ENCODE measurements at places on chromosomes 2 and 18. TPM values are rescaled to one million over a fixed set of nuclear protein-coding genes. Genes with fewer than 3 reads are reported as not detected.

GRCh38 chr2:32002406-32002805 is 8.4 kb downstream of the MEMO1 start:
- no peak for DNase-seq

- DNase-seq = no peak
Observed at GRCh38 chr2:32812316-32812715, 134.4 kb upstream of the LTBP1 start.

DNA sequence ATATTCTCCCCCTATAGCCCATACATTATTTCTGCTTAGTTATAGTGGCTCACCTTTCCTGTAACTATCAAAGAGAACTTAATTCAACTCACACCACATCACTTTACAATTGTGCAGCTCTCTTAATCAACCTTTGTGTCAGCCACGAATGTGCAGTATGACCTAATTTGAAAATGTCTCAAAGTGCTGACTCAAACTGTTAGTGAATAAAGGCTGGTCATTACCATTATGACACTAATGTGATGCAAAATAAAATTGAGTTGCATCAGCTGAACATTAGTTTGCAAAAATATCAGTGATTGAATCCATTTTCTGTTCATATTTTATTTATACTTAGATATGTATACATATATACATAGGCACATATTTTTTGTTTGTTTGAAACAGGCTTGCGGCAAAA is 251.8 kb downstream of the MEIS1 start:
- DNase-seq = no peak

The UPP2 gene
- total RNA-seq = not detected

- no peak for DNase-seq
Observed at GRCh38 chr2:159252905-159253304, 33.6 kb downstream of the WDSUB1 start.

The ALLC gene
- total RNA-seq = not detected

The OXER1 gene
- not detected for total RNA-seq

The ZSWIM2 gene
- not detected for total RNA-seq

The GPATCH11 gene
- total RNA-seq = 7.7 TPM

GRCh38 chr2:171307560-171307959 is 126.2 kb downstream of the METTL8 start:
- DNase-seq = no peak

DNA sequence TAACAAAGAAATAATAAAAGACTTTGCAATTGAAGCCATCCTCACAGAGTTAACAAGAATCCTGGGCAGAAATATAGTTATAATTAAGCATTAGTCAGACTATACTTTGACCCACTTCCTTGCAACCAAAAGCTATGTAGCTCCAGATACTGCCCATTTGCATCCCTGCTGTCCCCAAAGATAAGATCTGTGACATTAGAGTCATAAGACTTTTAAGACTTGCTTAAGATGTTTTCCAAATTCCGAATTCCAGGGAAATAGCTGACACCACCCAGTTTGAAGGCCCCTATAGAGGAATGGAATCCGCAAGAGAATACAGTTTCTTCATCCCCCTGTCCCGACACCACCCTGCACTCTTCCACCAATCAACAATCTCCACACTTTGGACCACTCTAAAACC is 69.5 kb upstream of the TLK1 start:
- DNase-seq = no peak

DNA sequence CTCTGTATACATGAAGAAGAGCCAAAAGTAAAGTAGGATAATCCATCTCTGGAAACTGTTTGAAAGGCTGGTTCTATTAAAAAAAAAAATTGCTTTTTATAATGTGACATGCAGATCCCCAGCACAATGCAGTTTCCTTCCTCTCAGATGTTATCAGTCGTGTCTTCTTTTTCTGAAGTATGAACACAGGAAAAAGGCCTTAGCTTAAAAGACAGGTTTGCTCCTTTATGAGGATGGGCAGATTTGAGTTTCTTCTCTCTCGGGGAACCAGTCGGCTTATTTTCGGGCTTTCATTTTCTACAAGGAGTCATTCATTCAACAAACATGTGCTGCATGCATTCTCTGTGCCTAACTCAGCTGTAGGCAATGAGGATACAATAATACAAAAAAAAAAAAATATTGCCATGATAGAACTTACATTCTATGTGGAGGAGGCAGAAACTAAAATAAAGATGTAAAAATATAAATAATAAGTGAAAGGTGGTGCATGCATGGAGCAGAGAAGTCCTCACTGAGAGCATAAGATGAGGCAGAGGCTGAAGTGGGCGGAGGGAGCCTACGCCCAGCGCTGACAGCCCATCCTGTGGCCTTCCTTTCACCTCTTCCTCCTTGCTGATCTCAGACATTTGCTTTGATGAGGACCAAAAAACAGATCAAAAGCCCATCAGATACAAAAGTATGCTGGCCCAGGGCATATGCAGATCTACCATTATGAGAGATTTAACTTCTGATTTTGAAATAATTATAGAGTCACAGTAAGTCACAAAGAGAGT is at the start of gene CD226:
Gene CD226, minus strand, starts transcription at position 513 of the 773 bp plus-strand sequence. Its CDS starts 467 bp downstream, at position 46.
- DNase-seq = no peak

DNA sequence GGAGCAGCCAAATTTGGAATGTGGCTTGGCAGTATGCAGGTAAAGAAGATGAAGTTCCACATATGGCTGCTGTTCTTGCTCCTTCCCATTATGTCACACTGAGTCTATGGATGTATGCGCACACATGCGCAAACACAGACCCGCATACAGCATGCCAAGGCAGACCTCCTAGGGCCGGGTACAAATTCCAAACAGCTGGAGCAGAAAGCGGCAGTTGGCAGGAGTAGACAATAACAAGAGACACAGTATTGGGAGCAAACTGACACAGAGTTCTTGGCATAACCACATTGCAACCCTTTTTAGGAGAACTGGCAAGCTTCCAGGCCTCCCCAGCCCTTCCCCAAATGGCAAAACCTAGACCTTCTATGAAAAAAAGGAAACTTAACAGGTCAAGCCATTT is 268.9 kb downstream of the SP3 start:
- DNase-seq = no peak

GRCh38 chr2:107808959-107809358 is 17.7 kb upstream of the RGPD4 start:
- no peak for DNase-seq

The BIRC6 gene
- 148 TPM for total RNA-seq

The TYW5 gene
- 15.7 TPM for total RNA-seq

DNA sequence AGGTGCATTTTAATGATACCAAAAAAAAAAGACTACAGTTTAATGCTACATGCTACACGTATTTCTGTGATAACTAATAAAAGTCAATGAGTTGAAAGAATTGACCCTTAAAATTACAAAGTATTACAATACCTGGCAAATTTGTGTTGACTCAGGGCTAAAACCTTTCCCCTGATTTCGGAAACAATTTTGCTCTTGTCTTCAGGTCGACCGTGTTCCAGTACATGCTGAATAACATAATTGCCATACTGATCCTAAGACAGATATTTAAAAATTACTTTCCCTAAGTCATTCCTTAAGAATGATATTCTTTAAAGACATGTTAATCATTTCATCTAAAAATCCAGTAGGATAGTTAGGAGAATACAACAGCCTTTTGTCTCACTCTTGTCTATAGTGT is 29.8 kb upstream of the SDC1 start:
- no peak for DNase-seq

The FRZB gene
- total RNA-seq = not detected

GRCh38 chr2:145739681-145740080 is 1219.8 kb upstream of the ZEB2 start:
- no peak for DNase-seq

GRCh38 chr2:196219671-196220070 is 48.3 kb upstream of the STK17B start:
- DNase-seq = no peak

The CYBRD1 gene
- 1.3 TPM for total RNA-seq

The FAM237A gene
- total RNA-seq = not detected

DNA sequence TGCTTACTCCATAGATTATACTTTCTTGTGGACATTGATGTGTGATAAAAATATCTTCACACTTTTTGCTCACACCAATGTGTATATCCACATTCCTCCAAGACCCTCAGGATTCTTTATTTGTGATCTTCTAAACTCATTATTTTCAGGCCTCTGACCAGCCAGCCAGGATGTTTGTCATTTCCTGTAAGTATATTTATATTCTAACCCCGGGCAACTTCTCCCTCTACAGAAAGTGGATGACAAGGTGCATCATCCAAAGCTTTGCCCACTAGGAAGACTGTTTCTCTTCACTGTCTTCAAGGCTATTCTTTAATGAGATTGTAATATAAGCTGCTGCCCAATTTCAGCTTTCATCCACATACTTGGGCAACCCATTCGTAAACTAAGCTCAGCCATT is 3.6 kb upstream of the CWC22 start:
- DNase-seq = no peak

GRCh38 chr2:39529836-39530235 is 92.8 kb upstream of the MAP4K3 start:
- DNase-seq = no peak

DNA sequence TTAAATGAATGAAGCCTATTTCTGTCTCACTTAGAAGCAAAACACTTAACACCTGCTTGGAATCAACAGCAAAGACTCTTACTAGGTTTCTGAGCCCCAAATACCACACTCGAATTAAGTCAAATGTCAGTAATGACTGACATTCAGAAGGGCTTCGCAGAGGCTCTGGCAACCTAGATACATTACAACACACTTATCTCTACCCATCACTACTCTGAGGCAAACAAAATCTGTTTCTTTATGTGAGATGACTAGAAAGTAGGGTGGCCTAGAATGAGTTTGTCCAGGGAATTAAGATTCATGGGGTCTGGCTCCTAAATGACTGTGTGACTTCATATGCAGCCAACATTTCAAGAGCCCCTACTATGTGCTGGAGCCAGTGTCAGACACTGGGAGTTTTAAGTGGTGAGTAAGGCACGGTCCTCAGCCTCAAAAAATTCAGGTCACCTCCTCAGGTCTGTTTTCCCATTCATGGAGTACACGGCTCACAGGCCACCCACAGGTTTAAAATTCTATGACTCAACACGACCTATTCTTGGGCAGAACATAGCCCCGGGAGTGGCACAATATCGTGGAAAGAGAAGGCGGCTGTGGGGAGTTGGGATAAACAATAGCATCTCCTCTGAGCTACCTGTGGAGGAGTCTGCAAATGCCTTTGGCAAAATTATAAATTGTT is 150.3 kb upstream of the ZFP36L2 start:
- DNase-seq = no peak

- DNase-seq = no peak
Observed at GRCh38 chr2:43305517-43305916, 79.1 kb upstream of the ZFP36L2 start.

DNA sequence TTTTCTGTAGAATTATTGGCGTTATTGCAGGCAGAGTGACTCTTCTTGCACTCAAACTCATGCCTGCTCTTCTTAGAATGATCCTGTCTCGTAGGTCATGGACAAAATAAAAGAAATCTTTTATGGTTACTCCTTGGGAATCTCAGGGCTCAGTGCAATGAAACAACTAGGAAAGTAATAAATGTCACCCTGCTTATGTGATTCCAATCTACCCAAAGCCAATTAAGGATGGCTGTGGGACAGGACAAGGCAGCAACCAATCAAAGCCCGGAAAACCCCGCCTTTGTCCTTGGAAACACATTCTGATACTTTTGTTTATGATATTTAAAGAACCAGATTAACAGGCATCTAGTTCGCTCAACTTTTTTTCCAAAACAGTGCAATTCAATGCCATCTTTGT is 53.0 kb downstream of the GRB14 start:
- DNase-seq = no peak

DNA sequence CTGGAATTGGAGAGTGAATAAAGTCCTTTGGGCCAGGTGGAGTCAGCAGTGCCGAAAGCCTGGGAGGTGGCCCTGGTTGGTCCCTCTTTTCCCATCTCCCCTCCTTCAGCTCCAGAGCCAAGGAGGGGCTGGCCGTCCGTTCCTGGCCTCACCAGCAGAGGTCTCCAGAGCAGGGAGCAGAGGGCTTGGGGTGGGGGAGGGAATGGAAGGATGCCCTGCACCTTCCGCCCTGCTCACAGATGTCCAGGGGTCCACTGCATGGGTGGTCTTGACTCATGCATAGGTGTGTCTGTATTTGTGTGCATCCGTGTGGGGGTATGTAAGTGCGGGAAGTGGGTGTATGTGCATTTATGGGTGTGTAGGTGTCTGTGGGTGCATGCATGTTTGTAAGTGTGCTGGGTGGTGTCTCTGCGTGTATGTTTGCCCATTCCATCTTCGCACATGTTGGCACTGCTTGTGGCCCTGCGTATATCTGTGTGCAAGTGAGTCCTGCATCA is 201.8 kb downstream of the ZFP36L2 start:
- no peak for DNase-seq

DNA sequence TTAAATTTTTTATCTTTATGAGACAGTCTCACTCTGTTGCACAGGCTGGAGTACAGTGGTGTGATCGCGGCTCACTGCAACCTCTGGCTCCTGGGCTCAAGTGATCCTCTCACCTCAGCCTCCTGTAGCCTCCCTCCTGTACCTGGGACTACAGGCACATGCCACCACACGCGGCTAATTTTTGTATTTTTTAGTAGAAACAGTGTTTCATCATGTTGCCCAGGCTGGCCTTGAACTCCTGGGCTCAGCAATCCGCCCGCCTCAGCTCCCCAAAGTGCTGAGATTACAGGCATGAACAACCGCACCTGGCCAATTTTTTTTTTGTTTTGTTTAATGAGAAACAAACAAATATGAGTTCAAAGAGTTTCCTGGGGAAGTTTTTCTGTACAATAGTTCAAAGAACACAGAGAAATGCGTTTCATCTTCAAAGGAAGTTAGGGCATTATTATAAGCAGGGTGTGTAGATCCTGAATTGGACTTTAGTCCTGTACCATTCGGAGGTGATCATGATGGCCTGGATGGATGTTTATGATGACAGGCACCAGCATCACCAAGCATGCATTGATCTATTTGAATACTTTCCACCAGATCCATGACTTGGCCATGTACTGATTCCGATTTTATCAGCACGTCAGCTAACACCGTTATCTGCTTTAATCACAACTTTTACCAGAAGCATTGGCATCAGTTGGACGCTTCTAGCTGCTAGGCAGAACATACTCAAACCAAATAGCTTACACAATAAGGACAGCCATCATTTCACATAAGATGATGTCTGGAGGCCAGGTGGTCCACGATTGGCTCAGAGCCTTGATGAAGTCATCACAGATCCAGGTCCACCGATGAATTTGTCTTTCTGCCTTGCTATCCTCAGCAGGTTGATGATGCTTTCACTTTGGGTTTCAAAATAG is 28.9 kb downstream of the TCF23 start:
- no peak for DNase-seq

DNA sequence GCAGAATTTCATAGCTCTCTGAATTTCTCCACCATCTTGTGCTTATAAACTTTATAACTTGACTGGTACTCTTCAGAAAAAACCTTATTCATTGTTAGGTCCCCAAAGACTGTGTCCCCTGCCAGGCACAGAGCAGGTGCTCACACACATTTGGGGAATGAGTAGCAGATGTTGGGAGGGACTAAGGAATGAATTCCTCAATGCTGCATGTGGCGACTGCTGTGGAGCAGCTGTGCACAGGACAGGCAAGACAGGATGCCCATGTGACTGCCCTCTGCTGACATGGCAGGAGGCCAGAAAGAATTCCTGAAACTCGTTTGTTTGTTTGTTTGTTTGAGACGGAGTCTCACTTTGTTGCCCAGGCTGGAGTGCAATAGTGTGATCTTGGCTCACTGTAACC is 122.3 kb upstream of the ITGA6 start:
- DNase-seq = no peak

- no peak for DNase-seq
Observed at GRCh38 chr18:74197705-74198341, 49.5 kb downstream of the TIMM21 start.

The TLX2 gene
- total RNA-seq = 1.5 TPM

All from T-helper 17 cell (primary cell).